Placental epithelial cell (primary cell): ENCODE measurements at places on chromosomes 13 and 19. TPM values are rescaled to one million over a fixed set of nuclear protein-coding genes. Genes with fewer than 3 reads are reported as not detected.

The ZNF667 gene
- 4.3 and 6.7 TPM in 2 replicates for total RNA-seq

The CRTC1 gene
- 1.5 and 2.7 TPM in 2 replicates for total RNA-seq

The BICRA gene
- total RNA-seq = 7.1 and 16.6 TPM in 2 replicates

The VSTM2B gene
- not detected in 2 replicates for total RNA-seq

The HIF3A gene
- total RNA-seq = 22.1 and 116 TPM in 2 replicates

The ZNF610 gene
- total RNA-seq = 0.98 and 3.5 TPM in 2 replicates

The CYP4F8 gene
- not detected in 2 replicates for total RNA-seq

The ZNF134 gene
- 23.9 and 26.6 TPM in 2 replicates for total RNA-seq

The ADGRE3 gene
- total RNA-seq = not detected in 2 replicates

The TSHZ3 gene
- 2.4 and 3.8 TPM in 2 replicates for total RNA-seq

The LGI4 gene
- total RNA-seq = 0.22 and 1.2 TPM in 2 replicates

The SNRPA gene
- total RNA-seq = 36.1 and 61.5 TPM in 2 replicates

The ICAM5 gene
- 0.39 and 1.1 TPM in 2 replicates for total RNA-seq

The GAMT gene
- 13.3 and 15.5 TPM in 2 replicates for total RNA-seq

The CAPN12 gene
- 3.0 and 4.3 TPM in 2 replicates for total RNA-seq

The FFAR3 gene
- not detected in 2 replicates for total RNA-seq

The SPINT2 gene
- total RNA-seq = 283 and 364 TPM in 2 replicates

The OR4F17 gene
- not detected in 2 replicates for total RNA-seq

The ATP4B gene
- not detected in 2 replicates for total RNA-seq

The HOMER3 gene
- 43.6 and 99.6 TPM in 2 replicates for total RNA-seq

The IRS2 gene
- 9.8 and 38.8 TPM in 2 replicates for total RNA-seq

The MAP4K1 gene
- total RNA-seq = 0.22 TPM in 1 of 2 replicates, not detected in the other

The FGF21 gene
- total RNA-seq = 0.39 TPM in 1 of 2 replicates, not detected in the other

The FFAR2 gene
- total RNA-seq = not detected in 2 replicates

The IGSF23 gene
- total RNA-seq = not detected in 2 replicates

The HDGFL2 gene
- total RNA-seq = 48.4 and 57.3 TPM in 2 replicates

The ZNF850 gene
- 4.7 and 4.9 TPM in 2 replicates for total RNA-seq

The ZBTB45 gene
- 12.3 and 12.6 TPM in 2 replicates for total RNA-seq

The RNF113B gene
- not detected in 2 replicates for total RNA-seq

The SLC25A41 gene
- total RNA-seq = not detected in 2 replicates

The NLRP7 gene
- total RNA-seq = 0.33 TPM in 1 of 2 replicates, not detected in the other

The IL17D gene
- under 0.01 TPM in 1 of 2 replicates, not detected in the other for total RNA-seq

The NHLRC3 gene
- total RNA-seq = 11.8 and 19.2 TPM in 2 replicates

The NPAS1 gene
- 0.11 and 0.39 TPM in 2 replicates for total RNA-seq

The CEACAM19 gene
- total RNA-seq = 3.4 and 3.5 TPM in 2 replicates

The ZNF549 gene
- total RNA-seq = 5.3 and 5.9 TPM in 2 replicates

The SYNE4 gene
- total RNA-seq = 8.5 and 10.2 TPM in 2 replicates

The FBXO27 gene
- 1.2 and 9.5 TPM in 2 replicates for total RNA-seq

The STAP2 gene
- 51.0 and 60.1 TPM in 2 replicates for total RNA-seq

The FREM2 gene
- 0.22 and 0.39 TPM in 2 replicates for total RNA-seq

The FCGBP gene
- total RNA-seq = 0.22 and 0.79 TPM in 2 replicates

The RNF225 gene
- total RNA-seq = 2.8 and 5.5 TPM in 2 replicates

The GFY gene
- total RNA-seq = not detected in 2 replicates

The NUFIP1 gene
- total RNA-seq = 2.0 and 2.4 TPM in 2 replicates

The ZNF536 gene
- under 0.01 TPM in 1 of 2 replicates, not detected in the other for total RNA-seq

The PABPC3 gene
- total RNA-seq = under 0.01 and 0.22 TPM in 2 replicates

The PCDH8 gene
- total RNA-seq = 0.39 TPM in 1 of 2 replicates, not detected in the other

The GRK1 gene
- total RNA-seq = under 0.01 TPM in 1 of 2 replicates, not detected in the other

The CERS4 gene
- 7.2 and 25.5 TPM in 2 replicates for total RNA-seq

The MCOLN1 gene
- total RNA-seq = 6.8 and 7.9 TPM in 2 replicates

The EFNB2 gene
- total RNA-seq = 36.1 and 40.7 TPM in 2 replicates
